Brain (organoid and tissue), 16 donors: ENCODE measurements at places on chromosomes 4 and X.

DNA sequence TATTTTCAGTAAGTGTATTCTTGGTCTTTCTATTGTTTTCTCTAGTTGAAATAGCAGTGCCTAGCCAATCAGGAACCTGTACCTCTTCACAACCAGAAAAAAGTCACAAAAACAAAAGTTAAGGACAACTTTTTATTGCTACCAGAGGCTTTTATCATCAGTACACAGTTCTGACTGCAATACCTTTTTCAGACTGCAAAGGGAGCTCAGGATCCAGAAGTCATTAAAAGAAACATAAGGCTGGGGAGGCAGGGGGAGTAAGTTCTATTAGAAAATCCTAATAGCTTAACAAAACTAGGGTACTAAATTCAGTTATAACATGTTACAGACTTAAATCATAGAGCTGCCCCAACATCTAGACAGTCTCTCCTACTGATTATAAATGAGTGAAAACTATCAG, 28.8 kb downstream of the CCNI start:
- no peak for DNase-seq

- no peak for DNase-seq
Measured at GRCh38 chr4:126853715-126854114, 779.0 kb upstream of the INTU start.

DNA sequence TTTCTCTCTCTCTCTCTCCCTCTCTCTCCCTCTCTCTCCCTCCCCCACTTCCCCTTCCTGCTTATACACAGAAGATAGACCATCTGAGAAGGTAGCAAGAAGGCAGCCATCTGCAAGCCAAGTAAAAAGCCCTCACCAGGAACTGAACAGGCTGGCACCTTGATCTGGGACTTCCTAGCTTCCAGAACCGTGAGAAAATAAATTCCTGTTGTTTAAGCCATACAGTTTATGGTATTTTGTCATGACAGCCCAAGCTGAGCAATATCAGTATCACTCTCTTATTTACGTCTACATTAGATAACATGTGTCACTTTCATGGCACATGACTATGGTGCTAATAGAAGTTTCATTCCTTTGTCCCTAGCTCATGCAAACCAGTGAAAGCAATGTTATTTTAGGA, 581.1 kb downstream of the INPP4B start:
- DNase-seq, result no peak

- no peak for DNase-seq
Measured at GRCh38 chrX:111695297-111695880, 14.4 kb downstream of the ALG13 start.

DNA sequence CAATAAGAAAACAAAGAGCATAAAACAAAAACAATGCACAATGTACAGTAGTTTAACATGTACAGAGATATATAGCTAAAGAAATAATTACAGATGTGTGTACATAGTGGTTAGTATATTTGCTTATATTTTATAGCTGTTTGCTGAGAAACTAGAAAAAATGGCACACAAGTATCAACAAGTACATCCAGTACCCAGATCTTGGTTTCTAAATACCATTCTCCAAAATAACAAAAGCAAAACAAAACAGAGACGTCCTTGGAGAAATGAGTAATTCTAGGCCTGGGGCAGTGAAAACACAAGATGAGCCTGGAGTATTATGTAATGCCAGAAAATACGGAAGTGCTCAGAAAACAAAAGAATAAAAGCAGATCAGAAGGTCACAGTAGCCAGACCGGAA, 189.6 kb downstream of the TMEM47 start:
- no peak for DNase-seq

DNA sequence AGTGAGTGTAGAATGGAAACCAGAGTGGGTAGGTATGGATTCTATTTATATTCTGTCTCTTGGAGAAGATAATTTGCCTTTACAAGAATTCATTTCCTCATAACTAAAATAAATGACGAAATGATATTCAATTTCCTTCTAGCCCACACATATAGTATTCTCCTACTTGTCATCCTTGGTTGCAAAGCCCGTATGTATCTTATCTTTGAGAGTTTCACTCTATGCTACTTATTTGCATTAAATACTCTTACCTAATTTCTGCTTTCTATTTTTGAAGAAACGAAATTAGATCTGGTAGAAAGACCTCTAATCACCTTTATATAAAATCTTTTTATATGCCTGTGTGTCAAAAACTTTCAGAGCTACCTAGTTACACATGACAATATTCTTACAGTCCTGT, 457.7 kb downstream of the NKX6-1 start:
- no peak for DNase-seq

- no peak for DNase-seq
Measured at GRCh38 chr4:101192244-101192643, 155.1 kb downstream of the PPP3CA start.

DNA sequence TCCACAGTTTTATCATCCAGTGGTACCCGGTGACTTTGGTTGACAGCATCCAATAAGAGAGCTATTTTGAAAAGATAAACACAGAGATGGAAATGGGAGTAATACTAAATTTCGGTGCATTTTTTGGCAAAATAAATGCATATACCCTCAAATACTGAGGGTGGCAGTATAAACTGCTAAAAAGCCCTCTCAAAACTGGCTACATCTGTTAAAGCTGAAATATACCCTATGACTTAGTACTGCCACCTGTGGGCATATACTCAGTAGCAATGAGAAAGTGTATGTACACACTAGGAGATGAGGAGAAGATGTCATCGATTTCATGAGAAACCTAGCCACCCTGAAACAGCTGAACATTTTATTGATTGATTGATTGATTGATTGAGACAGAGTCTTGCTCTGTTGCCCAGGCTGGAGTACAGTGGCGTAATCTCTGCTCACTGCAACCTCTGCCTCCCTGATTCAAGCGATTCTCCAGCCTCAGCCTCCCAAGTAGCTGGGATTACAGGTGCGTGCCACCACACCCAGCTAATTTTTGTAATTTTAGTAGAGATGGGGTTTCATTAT, 12.2 kb upstream of the TMEM128 start:
- DNase-seq, result peak; percentile 45

DNA sequence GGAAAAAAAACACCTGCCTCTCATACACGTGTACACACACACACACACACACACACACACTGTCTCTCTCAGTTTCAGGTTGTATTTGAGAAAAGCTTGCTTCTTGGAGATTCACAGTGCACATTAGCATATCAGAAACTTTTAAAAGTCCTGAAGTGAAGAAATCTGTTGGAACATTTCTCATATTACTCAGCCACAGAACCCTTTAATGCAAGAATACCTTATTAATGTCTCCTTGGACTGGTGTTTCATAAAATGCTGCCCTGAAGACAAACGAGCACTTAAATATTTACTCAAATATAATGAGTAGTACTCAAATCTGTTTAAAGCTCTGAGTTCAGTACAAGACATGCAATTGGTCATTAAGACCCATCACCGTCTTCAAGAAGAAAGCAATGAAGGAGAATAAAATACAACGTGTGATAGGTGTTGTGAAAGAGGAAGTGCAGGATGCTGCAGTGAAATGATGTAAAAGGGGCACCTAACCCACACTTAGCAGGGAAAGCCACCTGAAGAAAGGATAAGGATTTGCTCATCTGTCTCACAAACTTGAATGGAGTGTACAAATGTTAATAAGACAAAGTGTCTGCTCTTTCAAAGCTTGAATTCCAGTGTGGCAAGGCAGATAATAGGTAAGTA, 57.0 kb downstream of the DCLK2 start:
- no peak for DNase-seq

GRCh38 chr4:124132161-124132560, 580.4 kb downstream of the ANKRD50 start:
- DNase-seq, result no peak

GRCh38 chr4:153538487-153539357, 72.6 kb downstream of the TMEM131L start:
- DNase-seq, result peak; percentile 47

- peak; percentile 15 for DNase-seq
Measured at GRCh38 chr4:77451530-77451929, 154.1 kb upstream of the CXCL13 start.

GRCh38 chrX:22063284-22063683, 31.2 kb downstream of the PHEX start:
- DNase-seq, result no peak

DNA sequence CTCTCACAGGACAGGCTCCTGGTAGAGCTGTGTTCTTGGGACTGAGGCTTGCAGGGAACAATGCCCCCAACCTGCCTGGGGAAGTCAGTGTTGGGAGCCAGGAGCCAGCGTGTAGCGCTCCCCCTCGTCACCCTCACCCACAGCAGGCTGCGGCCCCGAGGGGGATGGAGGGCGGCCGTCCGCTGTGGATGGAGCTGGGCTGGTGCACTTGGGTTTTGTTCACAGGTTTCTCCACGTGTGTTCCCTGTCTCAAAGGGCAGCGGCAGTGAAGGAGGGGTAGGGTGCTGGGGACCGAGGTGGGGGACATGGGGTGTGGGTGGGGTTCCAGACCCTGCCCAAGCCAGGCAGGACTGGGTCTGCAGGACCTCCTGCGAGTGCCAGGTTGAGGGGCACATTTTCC, 69.1 kb downstream of the RGS12 start:
- DNase-seq, result no peak

DNA sequence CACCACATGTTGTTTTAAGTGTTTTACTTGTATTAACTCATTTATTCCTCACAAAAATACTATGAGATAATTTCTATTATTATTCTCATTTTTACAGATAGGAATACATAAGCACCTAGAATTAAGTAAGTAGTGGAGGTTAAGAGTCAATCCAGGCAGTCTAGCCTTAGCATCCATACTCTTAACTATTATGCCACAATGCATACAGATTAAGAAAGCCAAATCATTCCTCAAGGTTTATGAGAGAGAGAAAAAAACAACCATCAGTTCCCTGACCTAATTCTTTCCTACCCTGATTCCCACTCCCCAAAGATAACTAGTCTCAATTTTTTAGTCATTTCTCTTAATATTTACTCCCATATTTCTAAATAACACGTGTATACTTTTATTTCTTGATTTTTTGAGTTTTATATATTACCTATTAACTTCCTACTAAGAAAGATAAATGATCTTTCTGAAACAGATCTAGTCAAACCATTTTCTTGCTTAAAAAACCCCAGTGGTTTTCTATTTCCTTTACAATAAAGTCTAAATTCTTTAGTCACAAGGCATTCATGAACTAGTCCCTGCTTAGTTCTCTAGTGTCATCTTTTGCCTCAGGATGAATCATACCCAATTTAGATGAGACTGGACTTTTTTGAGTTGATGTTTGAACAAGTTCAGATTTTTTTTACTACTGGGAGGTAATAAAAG, 16.0 kb downstream of the UBA6 start:
- DNase-seq, result no peak

DNA sequence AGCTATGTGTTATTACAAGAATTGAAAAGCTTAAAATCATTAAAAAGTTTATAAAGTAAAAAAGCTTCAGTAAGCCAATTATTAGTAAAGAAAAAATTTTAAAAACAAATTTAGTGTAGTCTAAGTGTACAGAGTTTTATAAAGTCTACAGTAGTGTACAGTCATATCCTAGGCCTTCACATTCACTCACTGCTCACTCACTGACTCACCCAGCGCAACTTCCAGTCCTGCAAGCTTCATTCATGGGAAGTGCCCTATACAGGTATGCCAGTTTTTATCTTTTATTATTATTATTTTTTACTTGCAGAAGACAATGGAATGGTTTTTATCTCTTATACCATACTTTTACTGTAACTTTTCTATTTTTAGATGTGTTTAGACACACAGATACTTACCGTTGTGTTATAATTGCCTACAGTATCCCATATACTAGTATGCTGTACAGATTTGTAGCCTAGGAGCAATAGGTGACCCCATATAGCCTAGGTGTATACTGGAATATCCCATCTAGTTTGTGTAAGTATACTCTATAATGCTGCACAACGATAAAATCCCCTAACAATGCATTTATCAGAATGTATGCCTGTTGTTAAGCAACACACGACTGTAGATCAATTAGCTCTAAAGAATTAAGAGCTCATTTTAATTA, 230.7 kb downstream of the DCLK2 start:
- DNase-seq, result no peak

DNA sequence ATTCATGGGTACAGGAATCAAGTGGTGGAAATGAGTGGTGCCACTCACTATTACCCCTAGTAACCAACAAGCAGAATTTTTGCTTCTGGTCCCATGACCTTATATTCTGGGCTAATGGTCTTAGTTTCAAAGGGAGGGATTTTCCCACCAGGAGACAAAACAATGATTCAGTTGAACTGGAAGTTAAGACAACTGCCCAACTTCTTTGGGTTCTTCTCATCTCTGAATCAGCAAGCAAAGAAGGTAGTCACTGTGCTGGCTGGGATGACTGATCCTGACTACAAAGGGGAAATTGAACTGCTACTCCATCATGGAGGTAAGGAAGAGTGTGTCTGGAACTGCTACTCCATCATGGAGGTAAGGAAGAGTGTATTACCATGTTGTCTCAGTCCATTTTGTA, 87.2 kb downstream of the IL13RA2 start:
- DNase-seq, result no peak

- no peak for DNase-seq
Measured at GRCh38 chrX:21989384-21989783, 42.7 kb upstream of the PHEX start.

- DNase-seq, result no peak
Measured at GRCh38 chr4:84070289-84070688, 428.8 kb downstream of the NKX6-1 start.

GRCh38 chr4:8278421-8279287, 9.1 kb downstream of the HTRA3 start:
- no peak for DNase-seq

DNA sequence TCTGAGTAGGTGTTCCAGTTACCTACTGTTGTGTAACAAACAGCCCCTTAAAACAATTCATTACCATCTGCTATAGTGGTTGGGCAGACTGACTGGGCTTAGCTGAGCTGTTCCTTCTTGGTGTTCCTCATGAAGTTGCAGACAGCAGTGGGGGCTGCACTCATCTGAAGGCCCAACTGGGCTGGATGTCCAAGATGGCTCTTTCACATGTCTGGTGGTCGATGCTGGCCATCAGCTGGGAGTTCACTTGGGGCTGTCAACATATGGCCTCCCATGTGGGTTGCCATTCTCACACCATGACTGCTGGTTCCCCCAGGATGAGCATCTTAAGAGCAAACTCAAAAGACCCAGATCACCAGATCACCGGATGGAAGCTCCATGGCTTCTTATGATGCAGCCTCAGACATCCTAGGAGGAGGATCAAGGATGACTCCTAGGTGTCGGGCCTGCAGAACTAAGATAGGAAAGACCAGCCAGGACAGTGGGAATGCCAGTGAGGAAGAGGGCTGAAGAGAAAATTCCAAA, 34.3 kb upstream of the PPP2R2C start:
- no peak for DNase-seq

DNA sequence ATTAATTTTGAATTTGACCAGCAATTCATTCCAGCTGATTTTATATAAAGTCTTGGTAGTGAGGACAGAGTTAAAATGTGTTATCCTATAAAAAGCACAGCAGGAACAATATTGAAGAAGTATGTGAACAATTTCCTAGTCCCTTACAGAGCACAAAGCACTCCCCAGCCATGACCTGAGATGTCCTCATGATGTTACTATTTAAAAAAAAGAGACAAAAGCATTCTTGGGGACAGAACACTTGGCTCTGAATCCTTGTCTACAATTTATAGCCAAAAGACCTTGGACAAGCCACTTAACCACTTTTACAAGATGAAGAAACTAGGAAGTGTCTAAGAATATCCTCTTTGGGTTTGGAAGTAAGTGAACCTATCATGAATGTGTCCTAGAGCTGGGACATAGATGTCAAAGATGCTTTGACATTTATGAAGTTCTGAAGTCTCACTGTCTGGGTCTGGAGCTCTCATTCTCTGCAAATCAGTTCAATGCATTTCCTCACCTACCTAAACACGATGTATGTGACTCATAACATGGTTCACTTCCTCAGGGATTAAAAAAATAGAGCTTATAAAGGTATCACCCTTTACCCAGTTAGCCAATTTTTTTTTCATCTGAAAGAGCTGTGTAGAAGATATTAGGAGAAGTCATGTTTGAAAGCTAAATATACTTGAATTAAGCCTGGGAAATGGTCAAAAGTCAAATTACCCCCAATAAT, 61.4 kb downstream of the IGFBP7 start:
- no peak for DNase-seq
